Cortex of kidney (tissue), 1 donor: ENCODE measurements at places on chromosomes 6 and 20.

GRCh38 chr20:62243106-62243505 is 4.8 kb downstream of the OSBPL2 start:
- DNase-seq = no peak

GRCh38 chr20:5077761-5078387 is 41.9 kb downstream of the PCNA start:
- no peak for DNase-seq

- no peak for DNase-seq
Measured at GRCh38 chr20:5092765-5093339, 26.9 kb downstream of the PCNA start.

- DNase-seq = no peak
Measured at GRCh38 chr20:57742507-57743181, 32.8 kb upstream of the PMEPA1 start.

- no peak for DNase-seq
Measured at GRCh38 chr6:13480631-13481501, 6.5 kb downstream of the GFOD1 start.

DNA sequence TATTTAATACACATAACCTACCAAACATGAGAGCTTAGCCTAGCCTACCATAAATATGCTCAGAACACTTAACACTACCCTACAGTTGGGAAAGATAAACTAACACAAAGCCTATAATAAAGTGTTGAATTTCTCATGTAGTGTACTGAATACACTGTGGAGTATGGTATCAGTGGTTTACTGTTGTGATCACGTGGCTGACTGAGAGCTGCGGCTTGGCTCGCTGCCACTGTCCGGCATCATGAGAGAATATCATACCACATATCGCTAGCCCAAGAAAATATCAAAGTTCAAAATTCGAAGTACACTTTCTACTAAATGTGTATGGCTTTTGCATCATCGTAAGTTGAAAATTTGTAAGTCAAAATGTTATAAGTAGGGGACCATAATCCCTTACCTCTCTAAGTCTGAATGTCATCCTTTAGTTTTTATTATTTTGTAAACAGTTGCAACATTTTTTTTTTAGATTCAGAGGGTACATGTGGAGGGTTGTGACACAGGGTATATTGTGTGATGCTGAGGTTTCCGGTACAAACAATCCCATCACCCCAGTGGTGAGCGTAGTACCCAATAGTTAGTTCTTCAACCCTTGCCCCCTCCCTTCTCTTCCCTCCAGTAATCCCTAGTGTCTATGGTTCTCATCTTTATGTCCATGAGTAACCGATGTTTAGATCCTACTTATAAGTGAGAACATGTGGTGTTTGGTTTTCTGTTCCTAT is 14.6 kb upstream of the TAAR1 start:
- no peak for DNase-seq

DNA sequence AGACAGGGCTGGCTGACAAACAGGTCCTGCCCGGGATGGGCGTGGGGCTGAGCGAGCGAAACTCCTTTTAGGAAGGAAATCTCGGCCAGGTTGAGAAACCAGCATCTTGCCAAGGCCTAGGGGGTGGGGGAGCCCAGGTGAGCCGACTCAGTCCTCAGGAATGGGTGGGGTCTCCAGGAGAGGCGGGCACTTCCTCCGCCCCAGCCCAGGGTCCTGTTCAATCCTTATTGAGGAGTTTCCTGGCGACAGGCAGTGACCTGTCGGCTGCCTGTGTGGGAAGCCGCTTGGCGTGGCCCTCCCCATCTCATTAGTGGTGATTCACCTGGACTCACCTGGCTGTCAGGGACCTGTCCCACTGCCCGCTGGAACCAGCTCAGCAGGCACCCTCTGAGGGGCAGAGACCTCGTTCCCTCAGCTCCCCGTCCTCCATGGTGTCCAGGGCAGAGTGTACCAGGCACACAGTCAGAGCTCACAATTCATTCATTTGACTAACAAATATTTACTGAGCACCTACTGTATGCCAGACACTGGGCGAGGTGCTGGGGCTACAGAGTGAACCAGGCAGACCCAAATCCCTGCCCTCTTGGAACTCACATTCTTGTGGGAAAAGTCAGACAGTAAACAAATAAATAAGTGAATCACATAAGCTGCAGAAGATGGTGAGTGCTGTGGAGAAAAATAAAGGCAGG is 51.1 kb downstream of the FGD2 start:
- DNase-seq = no peak

DNA sequence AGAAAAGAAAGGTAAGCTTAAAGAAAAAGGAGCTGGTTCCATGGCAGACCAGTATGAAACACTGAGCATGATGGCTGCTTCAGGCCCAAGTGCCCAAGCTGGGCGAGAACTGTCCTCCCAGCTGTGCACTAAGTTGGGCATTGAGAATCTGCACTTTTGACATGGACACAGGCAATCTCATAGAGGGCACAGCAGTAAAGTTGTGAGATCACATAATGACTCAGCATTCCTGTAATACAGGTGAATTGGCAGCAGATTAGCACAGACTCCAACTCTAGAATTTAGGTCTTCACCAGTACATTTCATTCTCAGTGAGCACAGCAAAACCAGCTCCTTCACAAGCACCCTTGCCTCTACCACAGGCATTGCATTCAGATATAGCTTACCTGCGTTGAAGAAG is 343.4 kb downstream of the PKHD1 start:
- no peak for DNase-seq

DNA sequence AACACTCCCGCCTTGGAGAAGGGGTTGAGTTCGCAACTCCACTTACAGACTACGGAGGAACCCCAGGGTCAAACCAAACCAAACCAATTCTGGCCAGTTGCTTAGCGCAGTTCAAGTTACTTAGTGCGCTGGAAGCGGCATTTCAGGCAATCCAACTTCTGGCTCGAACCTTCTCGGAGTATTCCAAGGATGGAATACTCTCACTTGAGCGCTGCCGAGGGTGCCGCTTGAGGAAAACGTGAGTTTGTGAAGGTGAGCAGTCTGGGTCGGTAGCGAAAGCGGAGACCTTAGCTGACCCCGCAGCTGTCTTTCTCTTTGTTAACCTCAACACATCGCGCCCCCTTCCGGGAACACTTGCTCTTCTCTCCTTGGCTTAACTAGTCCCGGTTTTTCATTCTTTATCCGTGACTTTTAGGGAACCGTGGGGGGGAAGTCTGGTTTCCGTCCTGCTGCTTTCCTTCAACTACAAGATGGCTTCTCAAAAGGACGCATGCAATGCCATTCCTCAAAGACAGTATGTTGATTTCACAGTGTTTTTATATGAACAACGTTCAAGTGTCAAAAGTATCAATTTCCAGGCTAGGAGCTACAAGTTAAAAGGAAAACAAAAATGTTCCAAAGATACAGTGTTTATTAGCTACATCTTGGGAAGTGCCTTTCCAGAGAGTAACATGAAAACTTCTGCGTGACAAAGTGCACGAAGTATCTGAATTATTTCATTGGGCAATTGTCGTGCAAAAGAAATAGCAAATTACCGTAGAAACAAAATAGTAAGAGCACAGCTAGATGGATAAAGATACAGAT is 741 bp upstream of the PNISR start:
- DNase-seq = no peak

- no peak for DNase-seq
Measured at GRCh38 chr6:43819958-43820357, 49.9 kb downstream of the VEGFA start.

DNA sequence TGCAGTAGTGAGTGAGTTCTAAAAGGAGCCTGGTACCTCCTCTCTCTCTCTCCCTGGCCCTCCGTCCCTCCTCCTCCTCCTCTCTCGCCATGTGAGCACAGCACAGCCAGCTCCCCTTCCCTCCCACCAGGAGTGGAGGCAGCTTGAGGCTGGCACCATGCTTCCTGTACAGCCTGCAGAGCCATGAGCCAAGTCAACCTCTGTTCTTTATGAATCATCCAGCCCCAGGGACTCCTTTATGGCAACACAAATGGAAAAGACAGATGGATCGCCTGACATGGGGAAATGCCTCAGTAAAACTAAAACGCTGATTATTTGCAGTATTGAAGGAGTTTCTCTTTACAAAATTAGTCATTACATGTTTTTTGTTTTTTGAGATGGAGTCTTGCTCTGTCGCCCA is 233.7 kb upstream of the ARID1B start:
- no peak for DNase-seq

GRCh38 chr20:54173653-54174456 is at the start of gene CYP24A1:
Gene CYP24A1, minus strand, starts transcription at chr20:54173986. Its CDS starts 407 bp downstream, at chr20:54173579.
- DNase-seq = no peak

DNA sequence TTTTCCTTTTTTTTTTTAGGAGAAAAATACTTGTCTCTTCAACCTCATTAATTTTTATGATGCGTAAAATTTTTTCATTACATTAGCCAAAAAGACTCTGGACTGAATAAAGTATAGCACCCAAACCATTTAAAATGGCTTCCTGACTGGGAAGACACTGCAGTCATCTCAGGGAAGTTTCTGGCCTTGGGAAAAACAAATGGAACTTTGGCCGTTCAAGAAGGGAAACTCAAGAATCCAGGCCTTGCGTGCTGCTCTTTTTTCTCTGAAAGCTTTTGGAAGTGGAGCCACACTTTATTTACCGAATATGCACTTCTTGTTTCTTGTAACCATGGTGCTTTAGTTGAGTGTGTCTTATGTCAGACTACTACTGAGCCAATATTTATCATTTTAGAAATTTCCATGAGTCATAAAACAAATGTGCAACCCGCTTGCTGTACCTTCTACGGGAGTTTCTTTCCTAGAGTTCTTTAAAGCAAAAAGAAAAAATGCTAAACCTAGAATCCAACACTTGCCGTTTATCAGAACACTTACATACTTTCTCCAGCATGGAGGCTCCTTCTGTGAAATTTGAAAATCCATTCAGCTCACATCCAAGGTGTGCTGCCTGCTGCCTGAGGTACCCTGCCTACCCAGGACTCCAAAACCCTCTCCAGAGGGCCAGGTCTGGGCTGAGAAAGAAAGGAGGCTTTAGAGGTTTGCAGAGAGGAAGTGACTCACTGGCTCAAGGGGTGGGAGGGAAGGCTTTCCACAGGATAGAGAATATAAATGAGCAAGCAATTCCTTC is 11.5 kb upstream of the DSTN start:
- DNase-seq = no peak

GRCh38 chr20:41342474-41343464 is 2.1 kb downstream of the LPIN3 start:
- DNase-seq = no peak

- DNase-seq = no peak
Measured at GRCh38 chr6:138088326-138088762, 18.9 kb downstream of the PERP start.

GRCh38 chr20:34264141-34264540 is 22.9 kb downstream of the ASIP start:
- no peak for DNase-seq

- no peak for DNase-seq
Measured at GRCh38 chr6:10154251-10154650, 260.6 kb downstream of the TFAP2A start.

GRCh38 chr20:37543828-37544227 is 16.2 kb upstream of the BLCAP start:
- no peak for DNase-seq

- no peak for DNase-seq
Measured at GRCh38 chr20:59864726-59865125, 68.7 kb downstream of the SYCP2 start.

DNA sequence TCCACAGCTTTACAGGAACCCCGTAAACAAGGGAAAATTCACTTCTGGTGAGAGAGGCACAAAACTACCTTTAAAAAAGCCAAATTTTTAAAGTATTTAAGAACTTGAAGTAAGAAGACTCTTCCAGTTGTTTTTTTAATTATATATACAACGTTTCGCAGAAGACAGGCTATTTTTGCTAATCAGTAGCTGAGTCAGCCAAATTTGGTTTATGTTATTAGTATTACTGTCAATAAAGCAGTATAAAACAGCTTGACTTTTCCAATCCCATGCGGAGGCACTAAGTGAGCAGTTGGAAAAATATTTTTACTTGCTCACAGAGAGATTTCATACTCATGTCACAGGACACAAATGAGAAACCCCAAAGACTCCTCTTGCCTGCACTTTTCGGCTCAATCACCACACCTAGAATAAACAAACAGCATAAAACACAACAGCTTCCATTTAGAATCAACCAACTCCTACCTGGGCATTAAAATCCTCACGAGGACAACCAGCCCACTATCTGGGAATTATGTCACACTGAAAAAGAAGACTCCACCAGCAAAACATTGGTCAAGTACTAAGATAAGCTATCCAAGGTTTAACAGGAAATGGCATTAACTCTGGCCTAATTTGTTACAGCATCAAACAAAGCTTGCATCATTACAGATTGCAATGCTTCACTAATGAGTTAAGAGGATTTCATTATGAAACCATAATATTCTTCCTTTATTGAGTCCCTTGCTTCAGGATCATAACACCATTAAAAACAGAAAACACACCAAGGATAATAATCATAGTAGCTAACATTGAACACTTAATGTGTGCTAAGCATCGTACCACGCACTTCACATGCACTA is 26.3 kb downstream of the ELOVL5 start:
- DNase-seq = no peak

DNA sequence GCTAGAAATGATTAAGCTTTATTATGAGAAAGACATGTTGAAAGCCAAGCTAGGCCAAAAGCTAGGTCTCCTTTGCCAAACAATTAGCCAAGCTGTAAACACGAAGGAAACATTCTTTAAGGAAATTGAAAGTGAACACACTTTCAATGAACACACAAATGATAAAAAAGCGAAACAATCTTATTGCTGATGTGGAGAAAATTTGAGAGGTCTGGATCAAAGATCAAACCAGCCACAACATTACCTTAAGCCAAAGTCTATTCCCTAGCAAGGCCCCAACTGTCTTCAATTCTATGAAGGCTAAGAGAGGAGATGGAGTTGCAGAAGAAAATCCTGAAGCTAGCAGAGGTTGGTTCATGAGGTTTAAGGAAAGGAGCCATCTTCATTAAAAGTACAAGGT is 40.2 kb upstream of the DEFB112 start:
- DNase-seq = no peak

GRCh38 chr20:51508780-51509179 is 33.7 kb downstream of the NFATC2 start:
- DNase-seq = no peak

DNA sequence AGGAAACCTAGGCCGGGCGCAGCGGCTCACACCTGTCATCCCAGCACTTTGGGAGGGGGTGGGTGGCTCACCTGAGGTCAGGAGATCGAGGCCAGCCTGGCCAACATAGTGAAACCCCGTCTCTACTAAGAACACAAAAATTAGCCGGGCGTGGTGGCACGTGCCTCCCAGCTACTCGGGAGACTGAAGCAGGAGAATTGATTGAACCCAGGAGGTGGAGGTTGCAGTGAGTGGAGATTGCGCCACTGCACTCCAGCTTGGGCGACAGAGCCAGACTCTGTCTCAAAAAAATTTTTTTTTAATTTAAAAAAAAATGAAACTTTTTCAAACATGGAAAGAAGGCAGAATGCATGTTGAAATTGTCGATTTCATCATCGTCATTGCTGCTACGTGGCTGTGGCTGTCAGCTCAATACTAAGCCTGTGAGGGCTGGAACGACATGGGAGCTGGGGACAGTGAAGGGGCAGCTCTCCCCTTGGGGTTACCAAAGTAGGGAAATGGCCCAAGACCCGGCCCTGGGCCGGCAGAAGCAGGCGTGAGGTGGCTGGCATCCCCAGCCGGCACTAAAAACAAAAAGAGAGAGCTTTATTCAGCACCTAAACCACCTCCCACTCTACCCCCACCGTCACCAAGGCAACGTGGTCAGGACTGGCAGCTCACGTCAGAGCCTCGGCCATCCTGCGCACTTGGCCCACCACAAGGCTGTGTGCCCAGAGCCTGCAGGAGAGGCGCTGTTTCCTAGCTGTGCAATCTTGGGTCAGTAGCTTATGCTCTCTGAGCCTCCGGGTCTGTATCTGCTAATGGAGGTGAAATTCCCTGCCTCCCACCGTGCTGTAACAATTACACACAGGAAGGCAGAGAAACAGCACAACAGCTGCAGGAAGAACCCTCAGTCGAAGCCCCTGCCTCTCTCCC is 30.8 kb downstream of the AGPAT4 start:
- no peak for DNase-seq

GRCh38 chr6:128827675-128828464 is 55.1 kb upstream of the LAMA2 start:
- DNase-seq = no peak
